ENCODE measurements at places on chromosomes 4 and X. TPM values are rescaled to one million over a fixed set of nuclear protein-coding genes. Genes with fewer than 3 reads are reported as not detected.

GRCh38 chr4:55547918-55548317 is 1.2 kb upstream of the CLOCK start:
- DNase-seq = no peak

- no peak for DNase-seq
Observed at GRCh38 chr4:133130171-133130570, 18.9 kb upstream of the PCDH10 start.

GRCh38 chr4:78166622-78167021 is 109.5 kb downstream of the FRAS1 start:
- no peak for DNase-seq

GRCh38 chr4:93403571-93403970 is 425.0 kb upstream of the ATOH1 start:
- no peak for DNase-seq

Gene GLRB
- 0.24 TPM for total RNA-seq

Gene CLCN4
- 4.1 TPM for total RNA-seq
